Fibroblast of upper back skin (primary cell): ENCODE measurements at places on chromosomes 5 and 9.
A peak's percentile ranks its signal among the peaks of the same experiment; 100 is the strongest.

GRCh38 chr9:3900673-3901318 is 375.0 kb upstream of the RFX3 start:
- DNase-seq = no peak

GRCh38 chr9:137301081-137301947 is 757 bp downstream of the NRARP start:
- DNase-seq = no peak

- no peak for DNase-seq
These were observed 4.8 kb upstream of the HAND1 start for GRCh38 chr5:154482528-154483449.

DNA sequence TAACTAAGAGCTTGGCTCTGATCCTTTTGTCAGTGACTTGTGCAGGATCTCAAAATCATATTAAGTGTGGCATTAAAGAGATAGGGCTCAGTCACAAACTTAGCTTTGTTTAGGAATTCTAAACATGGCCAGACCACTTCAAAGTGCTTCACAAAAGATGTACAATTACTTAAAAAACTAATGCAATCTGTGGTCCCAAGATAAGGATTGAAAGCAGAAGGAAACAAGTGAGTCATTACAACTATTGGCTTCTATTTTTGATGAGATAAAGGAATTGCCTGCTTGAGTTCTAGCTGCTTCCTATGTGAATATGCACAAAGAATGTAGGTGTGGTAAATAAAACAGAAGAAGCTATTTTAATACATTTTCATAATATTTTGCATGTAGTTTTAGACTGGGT is 44.9 kb upstream of the SLC12A2 start:
- peak; percentile 51 for DNase-seq

DNA sequence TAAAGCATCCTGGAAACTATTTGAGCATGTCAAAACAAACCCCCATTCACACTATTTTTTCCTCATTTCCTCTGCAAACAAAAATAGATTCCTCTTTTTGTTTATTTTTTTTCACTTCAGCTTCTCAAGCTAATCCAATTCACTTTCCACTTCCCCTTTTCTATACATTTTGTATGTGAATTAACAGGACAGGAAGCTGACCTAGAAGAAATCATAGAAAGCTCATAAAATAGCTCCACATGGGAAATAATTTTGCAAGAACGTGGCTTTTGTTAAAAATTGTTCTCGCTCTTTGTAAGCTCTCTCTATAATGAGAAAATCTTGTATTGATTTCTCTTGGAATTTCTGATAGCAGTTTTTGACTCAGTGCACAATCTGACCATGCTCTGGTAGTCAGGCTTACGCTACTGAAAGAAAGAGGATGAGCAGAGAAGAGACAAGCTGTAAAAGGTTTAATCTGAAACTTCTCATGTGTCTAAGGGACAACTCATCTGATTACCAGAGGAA is 215.8 kb downstream of the ADAMTS12 start:
- DNase-seq = no peak

DNA sequence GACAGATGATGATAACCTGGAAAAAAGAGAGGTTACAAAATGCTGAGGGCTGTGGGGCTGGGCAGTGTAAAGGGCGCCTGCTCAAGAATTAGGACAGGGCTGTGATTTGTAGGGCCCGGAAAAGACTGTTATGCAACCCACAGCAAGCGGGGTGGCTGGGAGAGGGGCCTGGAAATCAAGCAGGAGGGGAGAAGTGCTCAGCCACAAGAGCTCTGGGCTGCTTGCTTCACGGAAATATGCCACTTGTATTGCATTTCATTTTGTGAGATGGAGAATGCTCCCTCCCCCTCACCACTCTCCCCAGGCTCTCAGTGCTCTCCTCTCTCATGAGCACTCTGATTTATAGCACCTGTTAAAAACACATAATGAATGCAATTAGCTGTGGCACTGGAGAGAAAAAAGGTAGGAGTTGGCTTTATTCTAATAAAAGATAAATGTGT is 8.4 kb upstream of the HAND1 start:
- no peak for DNase-seq

DNA sequence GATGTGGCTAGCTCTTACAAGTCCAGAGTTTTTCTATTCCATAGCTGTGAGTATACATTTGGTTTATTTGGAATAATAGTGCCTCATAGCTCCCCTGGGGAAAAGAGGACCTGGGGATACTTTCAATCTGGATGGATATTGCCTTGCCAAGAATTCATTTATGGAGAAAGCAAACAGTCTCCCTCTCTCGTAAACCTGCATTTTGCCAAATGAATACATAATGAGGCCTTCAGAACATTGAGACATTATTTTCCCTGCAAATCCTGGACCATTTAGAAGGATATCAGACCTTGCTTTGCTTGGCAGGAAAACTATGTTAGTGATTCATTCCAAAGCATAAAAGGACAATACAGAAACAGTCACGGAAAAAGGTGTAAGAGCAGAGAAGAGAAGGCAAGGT is 569.6 kb upstream of the BRINP1 start:
- peak; percentile 24 for DNase-seq

- peak; percentile 82 for DNase-seq
These were observed 27.2 kb downstream of the C9orf152 start for GRCh38 chr9:110180511-110181434.

DNA sequence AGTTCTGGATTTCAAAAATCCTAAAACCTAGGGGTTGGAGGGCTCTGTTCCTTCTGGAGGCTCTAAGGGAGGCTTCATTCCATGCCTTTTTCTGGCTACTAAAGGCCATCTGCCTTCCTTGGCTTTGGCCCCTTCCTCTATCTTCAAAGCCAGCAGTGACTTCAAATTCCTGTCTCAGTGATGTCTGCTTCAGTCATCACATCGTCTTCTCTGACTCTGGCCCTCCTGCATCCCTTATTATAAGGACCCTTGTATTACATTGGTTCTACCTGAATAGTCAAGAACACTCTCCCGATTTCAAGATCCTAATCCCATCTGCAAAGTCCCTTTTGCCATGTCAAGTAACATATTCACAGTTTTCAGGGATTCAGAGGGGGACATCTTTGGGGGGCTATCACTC is 60.3 kb downstream of the GNA14 start:
- DNase-seq = no peak

DNA sequence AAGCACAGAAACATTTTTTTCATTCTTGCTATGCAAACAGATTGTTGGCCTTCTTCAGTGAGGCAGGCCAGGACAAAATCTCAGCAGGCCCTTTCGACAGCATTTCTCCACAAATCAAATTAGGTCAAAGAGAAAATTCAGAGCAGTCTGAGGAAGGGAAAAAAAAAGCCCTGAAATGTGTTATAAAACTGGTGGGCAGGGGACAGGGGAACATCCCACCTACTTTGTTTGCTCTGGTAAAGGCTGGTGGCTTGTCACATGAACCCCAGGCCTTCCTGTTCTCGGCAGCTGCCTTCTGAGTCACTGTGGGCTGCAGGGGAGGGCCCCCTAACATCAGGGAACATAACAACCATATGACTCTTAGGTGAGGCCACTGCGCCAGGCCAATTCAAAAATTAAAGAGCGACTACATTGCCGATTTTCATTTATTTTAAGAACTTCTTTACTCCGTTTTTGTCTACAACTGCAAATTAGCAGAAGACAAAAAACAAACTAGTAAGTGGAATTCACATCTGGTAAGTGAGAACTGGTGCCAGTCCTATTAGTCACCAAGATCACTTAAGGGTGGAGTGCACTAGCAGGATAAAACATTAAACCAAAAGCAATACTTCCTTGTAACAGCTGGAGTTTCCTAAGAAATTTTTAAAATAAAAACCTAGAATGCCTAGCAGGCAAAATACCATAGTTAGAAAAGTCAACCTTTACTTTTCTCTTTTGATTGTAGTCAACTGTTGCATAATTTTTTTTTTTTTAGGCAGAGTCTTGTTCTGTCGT is 46.2 kb upstream of the DENND4C start:
- peak; percentile 77 for DNase-seq
